NCI-H69 (cell line): ENCODE measurements at places on chromosomes 16 and 17.

DNA sequence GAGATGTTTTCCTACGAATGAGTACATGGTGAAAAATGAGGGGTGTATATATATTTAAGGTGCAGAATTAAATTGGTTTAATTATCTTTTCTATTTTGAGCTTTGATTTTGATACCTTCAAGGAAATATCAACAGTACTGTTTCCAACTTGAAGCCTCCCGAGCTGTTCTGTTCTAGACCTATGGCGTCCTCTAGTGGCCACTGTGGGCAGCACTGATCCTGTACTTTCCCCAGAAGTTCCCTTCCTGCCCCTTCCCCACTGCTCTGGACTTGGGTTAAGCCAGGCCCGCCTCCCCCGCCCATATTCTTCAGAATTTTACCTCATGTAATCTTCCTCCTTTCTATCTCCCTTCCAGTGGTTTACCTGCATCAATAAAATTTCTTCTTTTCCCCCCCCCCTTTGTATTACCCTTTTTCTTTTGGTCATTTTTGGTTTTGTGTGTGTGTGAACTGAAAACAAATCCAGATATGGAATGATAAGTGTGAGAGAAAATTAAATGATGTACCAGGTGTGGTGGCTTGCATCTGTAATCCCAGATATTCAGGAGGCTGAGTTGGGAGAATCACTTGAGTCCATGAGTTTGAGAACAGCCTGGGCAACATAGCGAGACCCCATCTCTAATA lies 1643.5 kb downstream of the TP53TG3F start:
- no peak for DNase-seq

GRCh38 chr16:49482690-49483089 lies 109.1 kb downstream of the C16orf78 start:
- peak; percentile 9 for DNase-seq

- DNase-seq = peak; percentile 95
These were observed at the start of gene WIPF2 for GRCh38 chr17:40218740-40219593. TSS of gene WIPF2 (plus strand) at chr17:40219304. CDS start at chr17:40256460, 37,156 bp downstream.

DNA sequence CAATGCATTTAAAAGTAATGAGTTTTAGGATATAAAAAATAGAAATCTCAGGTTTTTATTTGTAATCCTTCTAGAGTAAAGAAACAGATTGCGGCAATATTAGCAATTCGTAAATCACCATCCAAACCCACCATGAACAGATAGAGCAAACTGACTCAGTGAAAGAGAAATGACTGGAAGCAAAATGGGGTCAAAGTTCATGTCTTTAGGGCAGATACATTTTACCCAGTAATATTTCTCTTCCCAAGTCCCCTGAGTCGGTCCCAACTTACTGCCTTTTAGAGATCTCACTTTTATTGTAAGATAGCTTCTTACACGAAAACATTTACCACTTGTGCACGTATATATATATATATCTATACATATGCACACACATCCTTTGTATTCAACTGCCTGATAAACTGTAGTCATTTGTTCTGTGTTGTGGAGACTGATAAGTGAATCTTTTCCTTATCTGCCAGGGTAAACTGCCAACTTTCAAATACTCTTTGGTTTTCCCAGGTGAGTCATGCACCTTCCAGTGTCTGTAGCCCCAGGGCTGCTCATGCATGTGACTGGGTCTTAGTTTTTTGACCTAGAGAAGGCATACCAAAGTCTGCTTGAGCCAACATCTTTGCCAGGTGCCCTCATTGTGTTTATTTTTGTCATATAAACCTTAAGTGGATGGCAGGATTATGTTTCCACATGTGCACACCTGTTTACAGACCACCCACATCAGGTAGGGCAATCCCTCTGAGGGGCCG lies 7.8 kb upstream of the IRF8 start:
- peak; percentile 2 for DNase-seq

GRCh38 chr16:85679870-85680269 lies 8.9 kb downstream of the GINS2 start:
- no peak for DNase-seq

DNA sequence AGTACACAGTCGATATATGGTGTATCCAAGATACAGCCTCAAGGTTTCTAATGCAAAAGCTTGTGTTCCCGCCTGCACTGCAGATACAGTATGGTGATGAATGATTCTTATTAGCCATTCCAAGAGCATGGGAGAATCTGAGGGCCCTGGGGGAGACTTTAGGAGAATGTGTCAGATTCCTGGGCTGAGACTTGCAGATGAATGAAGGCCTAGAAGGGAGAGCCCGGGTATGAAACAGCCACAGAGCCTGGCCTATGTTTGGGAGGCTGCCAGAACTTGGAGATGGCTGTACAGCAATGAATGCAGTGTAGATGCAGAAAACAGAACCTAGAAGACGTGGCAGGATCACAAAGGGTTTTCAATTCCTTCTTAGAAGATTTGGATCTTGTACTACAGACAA lies 510.7 kb downstream of the HAPSTR1 start:
- DNase-seq = no peak

- DNase-seq = no peak
These were observed 7.7 kb upstream of the CIBAR2 start for GRCh38 chr16:85120006-85120340.

DNA sequence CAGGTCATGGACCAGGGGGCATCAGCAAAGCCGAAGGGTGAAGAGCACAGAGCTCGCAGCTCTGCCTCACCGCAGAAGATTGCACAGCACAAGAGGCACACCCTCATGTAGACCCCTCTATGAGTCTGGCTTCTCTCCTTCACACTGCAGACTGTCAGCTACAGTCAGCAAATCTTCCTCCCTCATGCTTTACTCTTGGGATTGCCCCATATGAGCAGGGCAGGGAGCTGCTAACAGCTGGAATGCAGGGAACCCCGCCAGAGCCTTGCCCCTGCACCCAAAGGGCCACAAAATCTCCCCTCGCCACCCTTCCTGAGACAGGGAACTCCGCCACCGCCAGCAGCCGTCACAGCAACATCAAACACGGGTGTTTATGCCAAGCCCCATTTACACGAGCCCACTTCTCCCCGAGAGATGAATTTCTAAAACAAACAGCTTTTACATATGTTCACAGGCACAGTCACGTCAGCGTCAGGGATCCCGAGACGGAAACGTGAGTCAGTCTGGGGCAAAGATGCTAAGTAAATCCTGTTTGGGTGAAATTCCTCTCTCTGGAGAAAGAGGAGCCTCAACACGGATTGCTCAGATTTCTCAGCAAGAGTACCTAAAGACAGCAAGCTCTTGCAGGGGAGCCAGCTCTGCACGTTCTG lies 121.9 kb downstream of the CDYL2 start:
- no peak for DNase-seq

DNA sequence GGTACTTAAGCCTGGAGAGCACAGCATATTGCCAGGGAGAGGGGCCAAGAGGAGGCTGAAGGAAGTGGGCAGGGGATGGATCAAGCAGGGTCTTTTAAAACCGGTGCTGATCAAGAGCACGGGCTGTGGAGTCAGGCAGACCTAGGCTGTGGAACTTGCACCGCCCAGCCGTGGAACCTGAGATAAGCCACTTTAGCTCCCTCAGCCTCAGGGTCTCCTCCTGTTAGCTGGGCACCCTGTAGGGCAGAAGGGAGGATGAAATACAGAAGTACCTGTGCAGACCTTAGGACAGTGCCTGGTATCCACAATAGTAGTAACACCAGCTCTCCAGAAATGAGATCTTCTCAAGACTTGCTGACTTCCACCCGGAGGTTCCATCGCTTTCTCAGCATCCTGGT lies 9.3 kb downstream of the ODAD4 start:
- no peak for DNase-seq

DNA sequence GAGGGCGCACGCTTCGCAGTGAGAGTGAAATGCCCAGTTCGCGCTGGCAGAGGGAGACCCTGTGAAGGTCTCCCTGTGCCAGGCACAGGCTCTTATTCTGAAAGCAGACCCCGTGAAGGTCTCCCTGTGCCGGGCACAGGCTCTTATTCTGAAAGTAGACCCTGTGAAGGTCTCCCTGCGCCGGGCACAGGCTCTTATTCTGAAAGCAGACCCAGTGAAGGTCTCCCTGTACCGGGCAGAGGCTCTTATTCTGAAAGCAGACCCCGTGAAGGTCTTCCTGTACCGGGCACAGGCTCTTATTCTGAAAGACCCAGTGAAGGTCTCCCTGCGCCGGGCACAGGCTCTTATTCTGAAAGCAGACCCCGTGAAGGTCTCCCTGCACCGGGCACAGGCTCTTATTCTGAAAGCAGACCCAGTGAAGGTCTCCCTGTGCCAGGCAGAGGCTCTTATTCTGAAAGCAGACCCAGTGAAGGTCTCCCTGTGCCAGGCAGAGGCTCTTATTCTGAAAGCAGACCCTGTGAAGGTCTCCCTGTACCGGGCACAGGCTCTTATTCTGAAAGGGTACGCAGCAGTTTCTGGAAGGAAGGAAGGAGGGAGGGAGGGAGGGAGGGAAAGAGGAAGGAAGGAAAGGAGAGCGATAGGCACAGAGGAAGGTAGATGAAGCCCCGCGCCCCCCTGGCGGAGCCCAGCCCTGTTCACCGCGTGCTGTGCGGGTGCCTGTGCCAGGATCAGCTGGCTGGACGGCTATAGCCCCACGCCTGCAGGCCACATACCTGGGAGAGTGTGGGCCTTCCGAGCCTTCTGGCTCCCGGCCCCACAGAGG lies 55.3 kb downstream of the WDR45B start:
- peak; percentile 87 for DNase-seq

DNA sequence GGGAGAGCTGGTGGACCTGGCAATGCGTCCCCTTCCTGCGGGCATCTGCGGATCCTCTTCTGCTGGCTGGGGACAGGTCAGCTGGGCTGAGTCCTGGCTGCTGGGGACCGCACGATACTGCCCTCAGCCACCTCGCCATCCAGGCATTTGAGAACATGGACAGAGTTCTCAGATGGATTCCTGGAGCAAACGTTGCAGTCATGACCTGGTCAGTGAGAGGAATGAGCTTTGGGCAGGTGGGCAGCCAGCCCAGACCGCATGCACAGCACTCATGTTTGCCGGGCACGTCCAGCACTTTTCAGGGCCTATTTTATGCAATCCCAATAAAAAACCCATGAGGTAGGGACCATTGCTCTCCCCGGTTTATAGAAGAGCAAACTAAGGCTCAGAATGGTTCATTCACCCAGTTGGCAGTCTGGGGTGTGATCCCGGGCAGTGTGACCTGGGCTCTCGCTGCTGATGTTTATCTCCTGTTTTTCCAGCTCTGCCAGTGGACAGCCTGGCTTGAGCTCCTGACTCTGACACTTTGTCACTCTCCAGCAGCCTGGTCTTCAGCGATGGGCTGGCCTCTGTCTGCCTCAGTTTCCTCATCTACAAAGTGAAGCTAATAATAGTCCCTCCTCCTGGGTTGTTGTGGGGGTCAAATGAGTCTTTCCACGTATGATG lies 294.7 kb downstream of the IRF8 start:
- no peak for DNase-seq

- peak; percentile 6 for DNase-seq
These were observed 45.3 kb downstream of the TOM1L2 start for GRCh38 chr17:17926840-17927449.

DNA sequence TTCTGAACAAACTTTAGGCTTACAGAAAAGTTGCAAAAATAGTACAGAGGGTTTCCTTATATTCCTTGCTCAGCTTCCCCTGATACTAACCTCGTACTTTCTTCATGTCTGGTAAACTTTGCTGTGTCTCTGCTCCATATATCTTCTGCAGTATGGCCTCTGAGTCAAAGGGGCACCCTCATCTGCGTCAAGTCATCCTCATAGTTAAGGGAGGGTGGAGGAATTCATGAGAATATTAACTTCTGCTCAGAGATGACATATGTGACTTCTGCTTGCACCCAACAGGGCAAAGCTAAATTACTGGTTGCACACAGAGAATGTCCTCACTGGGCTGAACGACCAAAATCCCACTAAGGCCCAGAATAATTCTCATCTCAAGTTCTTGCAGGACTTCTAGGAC lies 4.3 kb upstream of the CCL7 start:
- DNase-seq = no peak

GRCh38 chr16:9568261-9568660 lies 476.8 kb downstream of the HAPSTR1 start:
- DNase-seq = no peak

DNA sequence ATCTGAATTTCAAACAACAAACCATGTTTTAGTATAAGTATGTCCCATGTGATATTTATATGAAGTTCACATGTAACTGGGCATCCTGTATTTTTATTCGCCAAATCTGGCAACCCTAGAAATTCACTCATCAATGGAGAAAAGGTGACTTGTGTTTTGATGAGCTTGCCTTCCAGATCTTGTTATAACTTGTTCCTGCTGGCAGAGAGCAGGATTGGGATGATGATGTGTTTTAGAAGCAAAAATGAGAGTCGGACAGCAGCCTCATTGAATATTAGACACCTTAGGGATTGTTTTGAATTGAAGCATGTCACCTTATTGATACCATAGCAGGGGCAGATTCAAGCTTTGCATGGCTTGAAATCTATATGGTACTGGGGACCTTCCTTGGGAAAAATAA lies 85.4 kb upstream of the MED13 start:
- DNase-seq = no peak

DNA sequence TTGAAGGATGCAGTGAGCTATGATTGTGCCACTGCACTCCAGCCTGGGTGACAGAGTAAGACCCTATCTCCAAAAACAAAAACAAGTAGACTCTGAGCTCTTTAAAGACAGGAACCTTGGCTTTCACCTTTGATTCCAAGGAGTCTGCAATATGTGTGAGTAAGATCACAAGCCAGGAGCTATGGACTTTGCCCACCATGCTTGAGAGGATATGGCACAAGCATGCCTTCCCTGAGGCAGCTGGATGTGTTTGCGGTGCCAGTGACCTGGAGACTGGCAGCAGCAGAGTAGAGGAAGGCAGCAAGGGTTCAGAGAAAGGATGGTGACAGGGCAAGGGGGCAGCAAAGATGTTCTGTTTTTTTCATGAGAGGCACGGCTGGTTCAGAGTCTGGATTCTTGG lies 14.5 kb upstream of the PRKCA start:
- no peak for DNase-seq

DNA sequence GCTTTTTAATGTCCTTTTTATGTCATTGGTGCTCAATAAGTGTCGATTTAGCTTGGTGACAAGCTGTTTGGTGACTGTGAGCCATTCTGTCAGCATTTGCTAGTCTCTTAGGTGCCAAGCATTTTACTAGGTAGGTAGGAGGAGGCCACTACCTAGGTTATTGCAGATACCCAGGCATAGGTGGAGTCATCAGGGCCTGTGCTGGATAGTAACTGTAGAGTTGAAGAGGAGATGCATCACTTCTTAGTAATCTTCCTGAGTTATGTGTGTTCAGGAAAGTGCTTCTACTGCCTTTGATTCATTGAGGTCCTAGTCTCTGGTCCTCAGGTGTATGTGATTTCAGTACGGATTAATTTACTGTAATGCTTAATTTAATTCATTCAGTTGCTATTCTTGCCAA lies 17.7 kb downstream of the USP10 start:
- DNase-seq = no peak
